Activated CD8-positive, alpha-beta memory T cell treated with anti-CD3 and anti-CD28 coated beads for 24 hours (primary cell): ENCODE measurements at places on chromosomes 7 and 10.

DNA sequence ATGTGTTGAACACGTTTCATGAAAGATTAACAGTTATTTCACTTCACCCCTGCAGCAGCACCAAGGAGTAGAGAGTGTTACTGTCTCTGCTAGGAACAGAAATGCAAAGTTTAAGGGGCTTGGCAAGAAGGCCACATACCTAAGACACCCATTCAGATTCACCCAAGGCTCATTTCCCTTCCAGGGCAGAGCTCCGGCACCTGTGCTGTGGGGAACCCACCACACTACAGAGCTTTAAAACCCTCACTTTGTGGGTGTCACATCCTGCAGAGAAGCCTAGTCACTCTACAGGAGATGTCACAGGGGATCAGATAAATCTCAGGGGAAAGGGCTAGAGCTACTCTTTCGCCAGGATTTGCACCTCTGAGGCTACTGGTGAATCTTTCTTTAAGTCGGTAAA lies 176.1 kb upstream of the KLF6 start:
- no peak for DNase-seq

- DNase-seq = no peak
Observed at GRCh38 chr10:71761105-71761511, 12.2 kb downstream of the VSIR start.

DNA sequence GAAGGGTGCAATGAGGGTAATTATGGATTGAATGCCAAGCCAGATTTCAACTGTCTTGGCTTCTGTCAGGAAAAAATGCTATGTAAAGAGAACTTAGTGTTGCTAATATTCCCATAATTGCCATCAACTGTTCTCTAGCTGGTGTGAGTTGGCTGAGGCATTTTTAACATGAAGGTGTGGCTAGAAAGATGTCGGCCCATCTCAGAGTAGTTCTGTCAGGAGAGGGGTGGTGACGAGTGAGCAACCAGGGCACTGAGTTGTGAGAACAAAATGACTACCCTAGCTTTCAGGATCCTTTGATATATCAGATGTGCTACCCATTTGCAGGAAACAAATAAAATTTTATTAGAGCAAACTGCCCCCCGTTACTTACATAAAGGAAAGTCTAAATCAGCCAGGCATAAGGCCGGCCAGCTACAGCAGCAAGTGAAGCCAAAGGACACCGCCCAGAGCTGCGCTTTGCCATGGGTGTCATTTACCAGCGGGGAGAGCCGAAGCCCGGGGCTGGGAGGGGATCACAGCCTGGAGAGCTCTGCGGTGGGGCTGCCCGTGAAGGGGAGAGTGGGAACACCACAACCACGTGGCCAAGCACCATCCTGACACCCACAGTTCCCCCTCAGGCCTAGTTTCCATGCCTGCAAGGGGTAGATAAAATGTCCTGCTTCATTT lies 141.4 kb downstream of the ICA1 start:
- DNase-seq = no peak

DNA sequence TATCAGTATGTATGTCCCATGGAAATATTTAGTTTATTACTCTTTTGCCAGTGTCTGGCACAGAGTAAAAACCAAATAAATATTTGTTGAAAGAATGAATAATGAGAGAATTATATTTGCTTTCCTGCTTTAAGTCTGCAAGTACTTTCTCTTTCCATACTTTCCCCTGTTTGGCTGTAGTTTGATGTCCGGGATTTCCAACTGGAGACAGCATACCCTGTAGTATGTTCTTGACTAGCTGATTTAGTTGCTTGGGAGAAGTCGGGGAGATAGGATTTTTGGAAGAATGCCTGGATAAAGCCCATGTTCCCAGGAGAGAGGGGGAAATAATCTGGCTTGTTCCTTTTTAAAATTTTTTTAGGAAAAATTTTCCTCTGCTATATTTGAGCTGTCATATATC lies 516.1 kb downstream of the CCSER2 start:
- DNase-seq = no peak

- no peak for DNase-seq
Observed at GRCh38 chr7:68414631-68415425, 1183.4 kb upstream of the AUTS2 start.

DNA sequence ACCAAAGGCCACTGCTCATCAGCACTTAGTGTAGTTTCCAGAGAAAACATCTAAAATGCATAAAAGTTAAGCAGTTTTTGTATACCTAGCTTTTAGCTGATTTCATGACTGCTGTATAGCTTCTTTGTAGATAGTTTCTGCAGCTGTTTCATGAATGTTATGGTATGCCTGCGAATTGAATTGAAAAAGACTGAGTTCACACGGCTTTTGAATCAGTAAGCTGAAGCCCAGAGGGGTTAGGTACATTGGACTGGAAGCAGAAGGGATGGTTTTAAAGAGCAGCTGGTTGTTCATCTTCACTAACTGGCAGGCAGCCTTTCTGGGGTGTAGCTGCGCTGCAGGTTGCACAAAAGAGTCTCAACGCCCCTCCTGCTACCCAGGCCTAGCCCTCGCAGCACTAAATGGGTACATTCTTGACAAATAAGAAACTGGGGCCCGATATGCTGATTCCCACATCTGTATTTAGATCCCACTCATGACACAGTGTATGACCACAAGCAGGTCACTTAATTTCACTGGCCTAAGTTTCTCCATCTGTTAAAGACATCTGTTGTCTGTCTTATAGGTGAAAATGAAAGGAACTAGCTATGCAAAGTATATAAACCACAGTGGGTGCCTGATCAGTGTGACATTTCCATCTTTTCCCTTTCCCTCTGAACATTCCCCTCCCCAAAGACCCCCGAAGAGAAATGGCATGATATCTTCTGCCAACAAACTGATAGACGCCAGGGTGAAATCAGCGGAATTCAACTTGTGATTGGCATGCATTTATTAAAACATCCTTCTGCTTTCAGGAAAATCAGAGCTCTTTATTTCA lies 85.9 kb upstream of the AGBL3 start:
- no peak for DNase-seq

- no peak for DNase-seq
Observed at GRCh38 chr10:63899673-63900300, 378.6 kb downstream of the REEP3 start.
